CD4-positive, alpha-beta memory T cell (primary cell): ENCODE measurements at places on chromosomes 7 and 10. TPM values are rescaled to one million over a fixed set of nuclear protein-coding genes. Genes with fewer than 3 reads are reported as not detected.

DNA sequence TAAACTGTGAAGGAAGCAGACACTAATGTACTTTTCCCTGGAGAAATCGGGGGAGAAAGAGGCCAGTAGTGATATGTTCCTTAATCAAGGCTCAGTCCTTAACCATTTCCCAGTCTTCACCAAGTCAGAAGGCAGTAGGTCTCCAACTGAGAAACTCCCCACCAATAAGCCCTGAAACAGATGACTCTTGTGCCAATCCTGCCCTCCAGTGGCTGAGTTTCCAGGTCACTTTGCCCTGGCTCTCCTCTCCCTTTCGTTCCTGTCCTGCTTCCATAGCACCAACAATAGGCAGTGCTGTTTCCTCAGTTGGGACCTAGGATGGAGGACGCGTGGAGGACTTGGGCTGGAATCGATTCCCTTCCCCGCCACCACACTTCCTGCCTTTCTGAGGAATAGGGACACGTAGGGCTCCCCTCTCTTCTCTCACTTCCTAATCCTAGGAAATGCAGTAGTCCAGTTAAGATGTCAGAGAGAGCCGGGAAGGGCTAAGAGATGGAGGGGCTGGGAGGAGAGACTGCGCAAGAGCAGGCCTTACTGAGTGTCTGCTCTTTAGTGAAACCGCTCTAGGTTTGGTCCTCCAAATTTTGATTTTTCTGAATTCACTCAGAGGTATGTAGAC lies 23.4 kb downstream of the ATOH7 start:
- DNase-seq: no peak

- no peak for DNase-seq
Measured at GRCh38 chr10:111879969-111880368, 303.6 kb downstream of the GPAM start.

DNA sequence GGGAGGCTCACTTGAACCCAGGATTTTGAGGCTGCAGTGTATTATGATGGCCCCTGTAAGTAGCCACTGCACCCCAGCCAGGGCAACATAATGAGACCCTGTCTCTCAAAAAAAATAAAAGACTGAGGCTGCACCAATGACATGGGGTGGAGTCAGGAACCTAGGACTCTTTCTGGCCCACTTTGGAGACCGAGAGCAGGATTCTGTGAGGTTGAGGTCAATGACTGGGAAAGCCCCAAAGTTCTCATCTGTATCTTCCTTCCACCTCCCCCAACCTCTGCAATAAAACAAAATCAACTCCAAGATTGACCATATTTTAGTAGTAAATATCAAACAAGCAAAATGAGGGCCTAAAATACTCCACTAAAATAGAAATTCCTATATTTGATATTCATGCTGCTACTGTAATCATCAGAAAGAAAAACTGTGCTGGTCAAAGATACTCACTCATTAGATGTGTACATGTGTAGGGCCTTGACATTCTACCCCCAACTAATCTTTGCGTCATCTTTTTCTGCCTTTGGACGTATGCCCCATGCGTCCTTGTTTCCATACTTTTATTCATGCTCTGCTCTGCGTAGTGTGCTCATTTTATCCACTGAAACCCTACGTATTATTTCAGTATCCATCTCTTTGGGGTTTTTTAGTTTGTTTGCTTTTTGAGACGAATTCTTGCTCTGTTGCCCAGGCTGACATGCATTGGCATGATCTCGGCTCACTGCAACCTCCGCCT lies 23.8 kb downstream of the WBP1L start:
- no peak for DNase-seq

GRCh38 chr10:16586358-16587138 lies 64.9 kb upstream of the C1QL3 start:
- DNase-seq: no peak

- DNase-seq: no peak
Measured at GRCh38 chr7:86954971-86955370, 104.5 kb downstream of the ELAPOR2 start.

LEP gene
- polyA plus RNA-seq: not detected

OR2A7 gene
- not detected for polyA plus RNA-seq
